Stimulated activated naive CD8-positive, alpha-beta T cell treated with anti-CD3 and anti-CD28 coated beads, Interleukin-15, Interleukin-2, amounts not matched to agents 100 U/mL and 50 U/mL, for 24 hours (primary cell): ENCODE measurements at places on chromosomes 5 and 9.

- DNase-seq = no peak
Measured at GRCh38 chr5:156482818-156483217, 155.9 kb downstream of the SGCD start.

DNA sequence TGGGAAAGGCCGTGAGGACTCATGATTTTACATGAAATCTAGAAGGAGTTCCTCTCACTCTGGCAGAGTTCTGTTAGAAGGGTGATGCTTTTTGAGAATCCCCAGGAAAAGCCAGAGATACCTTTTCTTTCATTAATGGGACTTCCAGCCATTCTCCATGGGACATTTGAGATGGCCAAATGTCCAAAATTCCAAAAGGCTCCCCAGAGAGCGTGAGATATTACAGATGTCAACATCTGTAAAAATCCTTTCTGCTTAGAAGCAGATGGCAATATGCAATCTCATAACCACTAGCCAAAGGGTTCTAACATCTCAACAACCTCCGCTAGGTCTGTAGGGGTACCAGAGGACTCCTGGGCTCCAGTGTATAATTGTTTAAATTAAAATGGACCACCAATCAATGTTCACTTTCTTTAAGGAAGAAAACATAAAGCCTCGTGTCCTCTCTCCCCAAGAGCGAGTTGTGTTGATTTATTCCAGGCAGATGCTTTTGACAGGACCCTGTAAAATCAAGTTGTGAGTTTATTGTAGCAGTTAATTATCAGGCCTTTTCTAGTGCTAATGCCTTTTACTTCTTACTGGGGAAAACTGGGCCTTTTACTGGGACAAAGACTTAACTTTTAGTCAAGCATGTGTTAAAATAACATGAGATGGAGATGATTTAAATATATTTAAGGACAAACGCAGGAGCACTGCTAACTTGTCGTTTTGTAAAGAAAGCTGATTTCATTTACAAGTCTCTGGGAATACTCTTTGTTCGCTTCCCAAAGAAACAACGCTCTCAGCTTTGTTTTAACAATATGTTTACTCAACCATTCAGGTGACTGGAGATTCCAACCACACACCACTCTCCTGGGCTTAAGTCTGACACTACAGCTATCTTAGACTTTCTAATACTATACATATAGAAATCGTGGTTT is 4.8 kb downstream of the GAS1 start:
- DNase-seq = no peak

GRCh38 chr9:108911820-108912219 is 22.1 kb downstream of the ELP1 start:
- DNase-seq = no peak

- no peak for DNase-seq
Measured at GRCh38 chr9:96436456-96437126, 13.4 kb upstream of the HABP4 start.

- DNase-seq = no peak
Measured at GRCh38 chr9:111020594-111020993, 17.7 kb downstream of the LPAR1 start.

- no peak for DNase-seq
Measured at GRCh38 chr5:179153341-179153901, 93.2 kb downstream of the ZNF354C start.

DNA sequence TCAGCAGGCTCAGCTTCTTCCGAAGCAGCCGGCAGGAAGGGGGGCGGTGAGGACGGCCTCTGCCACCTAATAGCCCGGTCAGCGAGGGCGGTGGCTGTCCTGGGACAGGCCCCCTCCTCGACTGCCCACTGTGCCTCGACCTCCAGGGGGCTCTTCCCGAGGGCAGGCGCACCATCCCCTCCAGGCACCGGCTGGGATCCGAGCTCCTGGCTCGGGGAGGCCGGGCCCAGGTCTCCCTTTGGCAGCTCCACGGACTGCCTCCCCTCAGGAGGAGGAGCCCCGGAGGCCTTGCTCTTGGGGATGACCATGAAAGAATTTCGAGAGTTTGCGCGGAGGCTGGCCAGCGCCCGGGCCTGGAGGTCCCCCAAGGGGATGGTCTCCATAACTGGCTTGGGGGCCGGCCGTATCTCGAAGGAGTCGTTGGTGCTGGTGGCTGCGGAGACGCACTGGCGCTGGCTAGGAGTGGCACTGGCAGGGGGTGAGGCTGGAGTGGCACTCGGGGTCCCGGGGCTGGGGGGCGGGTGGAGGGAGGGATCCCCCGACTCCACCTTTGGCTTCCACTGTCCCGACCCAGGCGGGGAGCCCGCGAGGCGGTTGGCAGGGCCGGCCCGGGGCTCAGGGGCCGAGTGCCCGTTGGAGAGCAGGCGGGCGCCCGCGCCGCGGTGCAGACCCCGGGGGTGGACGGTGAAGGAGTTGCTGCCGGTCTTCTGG is 975 bp downstream of the TPRN start:
- no peak for DNase-seq

- DNase-seq = peak; percentile 73
Measured at GRCh38 chr5:139648205-139649081, at the start of gene CXXC5. CXXC5 (plus strand) TSS chr5:139648349; CDS start chr5:139680524, 32,175 bp downstream.

- no peak for DNase-seq
Measured at GRCh38 chr9:81455462-81456219, 233.7 kb downstream of the TLE1 start.

DNA sequence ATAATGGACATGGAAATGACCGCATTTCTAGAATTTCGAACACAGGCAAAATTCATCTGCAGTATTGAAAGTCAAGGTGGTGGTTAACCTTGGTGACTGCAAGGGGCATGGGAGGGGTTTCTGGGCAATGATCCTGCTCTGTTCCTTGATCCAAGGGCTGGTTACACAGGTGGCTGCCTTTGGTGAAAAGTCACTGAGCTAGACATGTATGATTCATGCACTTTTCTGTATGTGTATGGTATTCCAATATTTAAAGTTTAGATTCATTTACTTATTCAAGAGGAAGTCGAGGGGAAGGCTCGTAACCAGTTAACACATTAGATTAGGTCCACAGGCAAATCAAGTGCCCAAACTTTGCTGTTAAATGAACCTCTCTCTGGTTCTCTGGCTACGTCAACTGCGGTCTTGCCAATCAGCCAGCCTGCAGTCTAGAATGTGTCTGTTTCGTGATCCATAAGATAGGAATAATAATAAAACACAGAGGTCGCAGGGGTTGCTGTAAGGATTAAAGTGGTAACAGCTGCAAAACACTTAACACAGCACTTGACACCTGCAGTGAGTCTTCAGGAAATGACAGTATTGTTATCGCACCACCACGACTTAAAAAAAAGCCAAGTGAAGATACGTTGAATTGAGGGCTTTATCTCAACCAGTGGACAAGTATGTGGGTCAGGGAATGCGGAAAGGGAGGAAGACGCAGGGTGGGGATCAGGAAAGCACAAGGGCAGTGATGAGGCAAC is 92.5 kb downstream of the TLE1 start:
- DNase-seq = no peak

DNA sequence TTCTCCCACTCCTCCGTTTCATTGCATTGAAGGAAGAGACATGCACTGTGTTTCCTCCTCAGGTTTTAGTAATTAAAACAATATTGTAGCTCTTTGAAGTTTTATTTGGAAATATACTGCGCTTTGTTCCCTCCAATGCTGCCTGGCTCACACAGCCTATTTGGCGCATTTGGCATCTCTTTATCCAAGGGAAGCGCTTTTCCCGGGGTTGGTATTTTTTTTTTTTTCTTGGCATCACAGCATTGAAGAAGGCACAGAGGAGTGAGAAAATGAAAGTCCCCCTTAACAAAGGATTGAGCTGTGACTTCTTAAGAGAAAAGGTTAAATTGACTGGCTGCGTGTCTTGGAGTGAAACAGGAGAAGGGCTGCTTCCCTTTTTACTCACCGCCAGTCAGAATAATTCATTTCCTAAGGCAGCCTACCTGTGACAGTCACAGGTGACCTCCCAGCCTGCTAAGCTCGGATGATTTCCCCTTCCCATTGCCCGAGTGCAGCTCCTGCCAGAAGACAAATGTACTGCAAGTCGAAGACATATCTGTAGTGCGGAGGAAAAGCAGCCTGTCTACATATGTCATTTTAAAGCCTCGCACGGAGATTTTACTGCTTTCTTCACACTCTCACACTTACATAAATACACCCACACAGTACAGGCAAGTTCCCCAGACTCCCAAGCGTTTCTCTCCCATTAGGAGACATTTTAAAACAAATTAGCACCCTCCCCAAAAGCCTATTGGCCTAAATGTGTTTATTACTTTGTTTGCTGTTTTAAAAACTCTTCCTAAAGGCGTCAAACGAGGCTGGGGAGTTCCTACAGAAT is 665.5 kb upstream of the ZNF608 start:
- no peak for DNase-seq

DNA sequence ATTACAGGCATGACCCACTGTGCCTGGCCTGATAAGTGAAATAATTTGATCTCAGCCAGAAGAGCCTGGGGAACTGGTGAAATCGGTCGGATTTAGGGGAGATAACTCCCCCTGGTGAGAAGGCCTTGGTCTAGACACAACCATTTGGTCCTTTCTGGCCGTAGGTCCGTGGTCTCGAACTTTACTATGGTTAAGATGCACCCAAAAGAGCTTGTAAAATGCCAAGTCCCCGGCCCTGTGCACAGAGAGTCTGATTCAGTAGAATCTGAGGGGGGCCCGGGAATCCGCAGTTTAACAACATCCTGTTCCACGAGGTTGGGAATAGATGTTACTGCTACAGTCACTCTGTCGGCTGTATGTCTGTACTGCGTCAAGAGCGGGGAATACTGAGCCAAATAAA is 140.7 kb downstream of the C9orf50 start:
- DNase-seq = no peak

DNA sequence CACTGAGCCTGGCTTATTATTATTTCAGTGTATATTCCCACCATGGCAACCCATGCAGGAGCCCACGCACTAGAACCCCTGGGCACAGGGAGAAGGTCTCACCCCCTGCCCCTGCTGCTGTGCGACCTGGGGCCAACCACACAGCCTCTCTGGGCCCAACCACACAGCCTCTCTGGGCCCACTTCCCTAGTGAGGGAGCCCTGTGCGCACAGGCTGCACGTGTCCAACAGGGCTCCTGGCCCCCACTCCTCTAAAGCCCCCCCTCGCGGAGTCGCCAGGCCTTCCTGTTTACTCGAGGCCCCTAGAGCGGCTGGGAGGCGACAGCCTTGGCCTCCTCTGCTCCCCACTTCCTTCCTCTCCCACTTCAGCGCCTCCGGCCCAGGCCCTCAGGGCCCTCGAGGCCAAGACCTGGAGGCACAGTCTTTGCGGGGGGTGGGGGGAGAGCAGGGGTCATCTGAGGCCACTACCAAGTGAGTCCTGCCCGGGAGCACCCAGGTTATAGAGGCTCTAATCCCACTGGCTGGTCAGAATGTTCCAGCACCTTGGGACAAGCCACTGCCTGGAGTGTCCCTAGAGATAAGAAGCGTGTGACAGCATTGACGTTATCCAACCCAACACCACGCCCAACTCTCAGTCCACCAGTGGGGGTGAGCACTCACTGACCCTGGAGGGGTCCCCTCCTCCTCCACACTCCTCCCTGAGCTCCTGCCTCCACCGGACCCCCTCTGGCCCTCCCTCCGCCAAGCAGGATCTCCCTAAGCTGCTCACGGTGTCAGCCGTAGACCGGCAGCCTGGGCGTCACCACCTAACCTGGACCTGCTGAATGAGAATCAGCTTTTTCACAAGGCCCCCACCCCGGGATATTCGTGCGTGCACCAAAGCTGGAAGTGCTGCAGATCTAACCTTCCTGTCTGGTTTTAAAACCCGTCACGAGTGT is 7.9 kb upstream of the ENG start:
- DNase-seq = peak; percentile 47

DNA sequence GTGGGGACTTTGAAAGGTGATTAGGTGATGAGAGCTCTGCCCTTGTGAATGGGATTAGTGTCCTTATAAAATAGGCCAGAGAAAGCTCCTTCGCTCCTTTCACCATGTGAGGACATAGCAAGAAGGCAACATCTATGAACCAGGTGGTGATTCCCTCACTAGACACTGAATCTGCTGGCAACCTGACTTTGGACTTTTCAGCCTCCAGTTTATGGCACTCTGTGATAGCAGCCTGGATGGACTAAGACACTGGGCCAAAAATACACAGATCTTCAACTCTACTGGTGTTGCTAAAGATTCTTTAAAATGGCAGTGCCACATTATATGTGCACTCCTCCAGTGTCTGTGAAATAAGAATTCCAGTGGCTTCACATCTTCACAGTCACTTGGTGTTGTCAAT is 41.2 kb upstream of the COL15A1 start:
- no peak for DNase-seq

GRCh38 chr5:107294669-107295068 is 376.1 kb downstream of the EFNA5 start:
- no peak for DNase-seq

- no peak for DNase-seq
Measured at GRCh38 chr5:170218726-170219125, 14.1 kb upstream of the C5orf58 start.

DNA sequence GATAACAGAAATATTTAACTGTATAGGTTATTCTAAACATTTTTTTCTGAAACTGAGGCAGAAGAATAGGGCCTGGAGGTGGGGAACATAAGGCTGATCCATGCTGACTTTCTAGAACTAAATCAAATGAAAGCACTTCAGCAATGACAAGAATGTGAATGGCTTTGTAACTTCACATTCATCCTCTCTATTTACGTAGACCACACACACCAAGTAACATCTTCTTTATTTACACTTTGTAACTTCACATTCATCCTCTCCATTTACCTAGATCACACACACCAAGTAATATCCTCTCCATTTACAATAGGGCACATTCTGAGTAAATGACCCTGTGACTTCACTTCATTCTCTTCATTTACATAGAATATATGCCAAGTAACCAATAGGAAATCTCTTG is 251.8 kb upstream of the CDH9 start:
- no peak for DNase-seq

DNA sequence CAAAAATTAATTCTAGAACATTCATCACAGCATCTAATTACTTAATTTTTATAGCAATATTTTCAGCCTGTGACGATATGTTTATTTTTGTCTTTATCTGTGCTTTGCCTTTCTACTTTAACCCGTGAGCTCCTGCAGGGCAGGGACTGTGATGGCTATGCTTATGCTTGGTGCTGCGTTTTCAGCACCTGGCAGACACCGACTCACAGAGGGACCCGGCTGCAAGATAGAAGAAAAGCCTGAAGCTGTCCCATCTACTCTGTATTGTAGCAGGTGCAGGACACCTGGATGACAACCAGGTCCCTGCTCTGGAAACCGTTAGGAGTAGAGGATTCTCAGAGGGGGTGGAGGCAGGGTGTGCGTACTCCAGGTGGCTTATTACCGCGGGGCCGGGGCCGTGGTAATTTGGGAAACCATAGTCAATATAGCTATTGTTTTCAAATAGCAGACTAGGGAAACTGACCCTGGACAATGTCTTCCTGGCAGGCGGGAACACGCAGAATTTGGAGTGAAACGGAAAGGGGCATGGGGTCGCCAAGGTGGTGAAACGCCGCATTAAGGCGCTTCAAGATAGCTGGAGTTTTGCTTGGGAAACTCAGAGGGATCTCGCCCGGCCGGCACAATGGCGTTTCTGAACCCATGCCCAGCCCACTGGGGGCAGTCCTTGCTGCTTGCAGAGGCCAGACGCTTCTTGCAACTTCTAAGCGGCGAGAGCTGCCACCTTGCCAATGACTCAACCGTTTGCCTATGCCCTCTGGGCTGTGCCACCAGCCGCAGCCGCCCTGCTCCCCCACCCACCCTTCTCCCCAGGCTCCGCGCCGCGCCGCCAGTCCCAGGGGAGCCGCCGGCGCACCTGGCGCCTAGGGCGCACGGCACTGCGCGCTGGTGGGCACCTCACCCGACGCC is 140.1 kb upstream of the PALM2AKAP2 start:
- no peak for DNase-seq
